ENCODE measurements at places on chromosomes 16 and 17. TPM values are rescaled to one million over a fixed set of nuclear protein-coding genes. Genes with fewer than 3 reads are reported as not detected.

Gene LASP1
- total RNA-seq = 593 TPM

GRCh38 chr17:42682722-42683403, 532 bp downstream of the CNTNAP1 start:
- H3K4me3 ChIP-seq = peak overlapping the region; percentile 82
- peak overlapping the region; percentile 95 for H3K27ac ChIP-seq
- H3K4me1 ChIP-seq = peaks cover 41% of the 10 kb centered on the region
- H3K27me3 ChIP-seq = no peaks in the 10 kb centered on the region

Gene FAM20A
- total RNA-seq = not detected

DNA sequence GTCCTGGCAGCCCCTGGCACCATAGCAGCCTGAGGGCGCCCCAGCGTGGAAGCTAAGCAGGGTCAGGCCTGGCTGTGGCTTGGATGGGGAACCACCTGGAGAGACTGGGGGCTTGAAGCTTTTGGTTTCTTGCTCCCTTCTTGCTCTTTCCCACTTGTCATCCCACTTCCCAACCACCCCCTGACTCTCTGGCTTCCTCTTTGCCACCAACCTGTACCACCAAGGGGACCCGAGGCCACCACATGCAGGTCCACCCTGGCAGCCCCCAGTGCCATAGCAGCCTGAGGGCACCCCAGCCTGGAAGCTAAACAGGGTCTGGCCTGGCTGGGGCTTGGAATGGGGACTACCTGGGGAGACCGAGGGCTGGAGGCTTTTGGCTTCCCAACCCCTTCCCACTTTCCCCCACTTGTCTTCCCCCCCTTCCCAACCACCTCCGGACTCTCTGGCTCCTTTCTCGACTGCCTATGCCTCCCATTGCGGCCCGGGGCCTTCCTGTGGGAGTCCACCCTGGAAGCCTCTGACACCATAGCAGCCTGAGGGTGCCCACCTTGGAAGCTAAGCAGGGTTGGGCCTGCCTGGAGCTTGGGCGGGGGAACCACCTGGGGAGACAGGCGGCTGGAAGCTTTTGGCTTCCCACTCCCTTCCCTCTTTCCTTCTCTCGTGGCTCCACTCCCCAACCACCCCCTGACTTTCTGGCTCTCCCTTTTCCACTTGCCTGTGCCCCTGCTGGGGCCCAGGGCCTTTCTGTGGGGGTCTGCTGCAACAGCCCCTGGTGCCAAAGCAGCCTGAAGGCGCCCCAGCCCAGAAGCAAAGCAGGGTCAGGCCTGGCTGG, 2294.4 kb downstream of the TP53TG3F start:
- H3K27ac ChIP-seq = no peak overlapping the region
- H3K27me3 ChIP-seq = no peaks in the 10 kb centered on the region
- H3K4me1 ChIP-seq = no peaks in the 10 kb centered on the region
- no peaks in the 10 kb centered on the region for H3K36me3 ChIP-seq
- no peak overlapping the region for H3K4me3 ChIP-seq
- no peak for DNase-seq

Gene KRTAP9-4
- total RNA-seq = not detected

DNA sequence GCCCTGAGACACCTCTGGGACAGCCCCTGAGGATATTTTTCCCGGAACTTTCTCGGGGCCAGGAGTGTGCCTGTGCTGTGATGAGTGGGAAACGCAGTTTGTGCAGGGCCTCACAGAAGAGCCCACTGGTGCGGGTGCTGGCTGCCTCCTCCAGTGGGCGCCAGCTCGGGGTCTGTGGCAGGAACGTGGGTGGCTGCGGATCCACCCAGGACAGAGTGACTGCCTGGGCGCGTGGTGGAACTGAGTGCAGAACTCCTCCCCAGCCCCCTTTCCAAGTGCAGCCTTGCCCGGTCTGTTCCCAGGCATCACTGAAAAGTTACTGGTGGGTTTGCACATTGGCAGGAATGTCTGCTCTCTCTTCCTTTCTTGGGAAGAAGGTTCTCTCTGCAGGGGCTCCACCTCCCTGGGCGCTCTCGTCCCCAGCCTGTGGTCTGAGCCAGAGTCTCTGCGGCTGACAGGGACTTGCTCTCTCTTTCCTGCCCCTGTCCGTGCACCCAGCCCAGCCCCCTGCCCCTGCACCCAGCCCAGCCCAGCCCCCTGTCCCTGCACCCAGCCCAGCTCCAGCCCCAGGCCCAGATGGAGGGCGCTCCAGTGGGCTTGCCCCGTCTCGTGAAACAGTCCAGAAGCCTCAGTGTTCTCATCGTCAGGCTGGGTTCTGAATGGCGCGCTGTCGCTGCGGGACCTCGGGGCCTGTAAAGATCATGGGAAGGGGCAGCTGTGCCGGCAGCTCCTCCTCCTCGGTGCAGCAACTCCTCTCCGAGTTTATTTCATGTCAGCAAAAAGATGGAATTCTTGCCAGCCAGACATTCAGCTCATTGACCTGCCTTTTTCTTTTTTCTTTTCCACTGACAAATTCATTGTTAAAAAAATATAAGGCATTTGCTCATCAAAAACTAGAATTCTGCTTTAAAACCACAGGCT, 117.5 kb downstream of the BANP start:
- no peak overlapping the region for H3K4me3 ChIP-seq
- H3K4me1 ChIP-seq = peaks cover 12% of the 10 kb centered on the region
- peaks cover 14% of the 10 kb centered on the region for H3K36me3 ChIP-seq
- H3K27me3 ChIP-seq = no peaks in the 10 kb centered on the region

DNA sequence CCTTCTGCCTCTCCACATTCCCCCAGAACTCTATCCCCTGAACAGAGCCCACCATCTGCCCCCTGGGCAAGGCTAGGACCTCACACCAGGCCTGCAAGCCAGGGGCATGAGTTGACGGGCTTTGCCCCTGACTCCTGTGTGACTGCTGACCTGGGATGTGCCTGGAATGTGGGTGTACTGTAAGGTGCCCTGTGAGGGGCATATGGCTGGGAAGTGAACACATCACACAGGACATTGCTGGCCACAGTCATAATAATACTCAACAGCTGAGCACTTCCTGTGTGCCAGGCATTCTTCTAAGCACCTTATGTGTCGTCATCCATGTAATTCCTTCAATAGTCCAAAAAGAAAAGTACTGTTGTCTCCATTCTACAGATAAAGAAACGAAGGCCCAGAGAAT, 13.3 kb downstream of the CES4A start:
- peaks cover 7% of the 10 kb centered on the region for H3K4me1 ChIP-seq
- no peaks in the 10 kb centered on the region for H3K27me3 ChIP-seq
- no peaks in the 10 kb centered on the region for H3K36me3 ChIP-seq
- no peak for DNase-seq
- H3K4me3 ChIP-seq = peak overlapping the region; percentile 2
